Activated naive CD8-positive, alpha-beta T cell treated with anti-CD3 and anti-CD28 coated beads, Interleukin-2, amount 50 U/mL, for 24 hours (primary cell): ENCODE measurements at places on chromosomes 3 and 15.
A peak's percentile ranks its signal among the peaks of the same experiment; 100 is the strongest.

- peak; percentile 71 for DNase-seq
Observed at GRCh38 chr3:52240059-52240885, 1.3 kb upstream of the TWF2 start.

GRCh38 chr15:33926260-33926659 lies 42.0 kb upstream of the CHRM5 start:
- no peak for DNase-seq

GRCh38 chr3:127734754-127735473 lies 62.2 kb downstream of the ABTB1 start:
- no peak for DNase-seq

- DNase-seq: no peak
Observed at GRCh38 chr3:120170223-120170622, 76.0 kb upstream of the GSK3B start.

GRCh38 chr3:15102836-15103235 lies 3.9 kb upstream of the RBSN start:
- no peak for DNase-seq

DNA sequence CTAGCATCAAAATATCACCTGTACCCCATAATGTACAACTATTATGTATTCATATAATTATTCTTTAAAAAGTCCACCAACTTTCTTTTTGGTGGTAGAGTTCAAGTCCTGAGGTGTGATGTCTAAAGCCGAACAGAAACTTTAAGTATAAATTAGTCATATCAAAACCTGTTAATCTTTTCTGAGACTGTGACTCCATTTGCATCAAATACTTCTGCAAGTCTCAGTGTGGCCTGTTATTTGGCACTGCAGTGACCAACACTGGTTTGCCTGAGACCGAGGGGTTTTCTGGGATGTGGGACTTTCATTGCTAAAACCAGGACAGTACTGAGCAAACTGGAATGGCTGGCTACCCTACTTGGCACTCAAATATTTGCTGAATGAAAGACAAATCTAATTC lies 7.3 kb downstream of the NGLY1 start:
- DNase-seq: no peak

DNA sequence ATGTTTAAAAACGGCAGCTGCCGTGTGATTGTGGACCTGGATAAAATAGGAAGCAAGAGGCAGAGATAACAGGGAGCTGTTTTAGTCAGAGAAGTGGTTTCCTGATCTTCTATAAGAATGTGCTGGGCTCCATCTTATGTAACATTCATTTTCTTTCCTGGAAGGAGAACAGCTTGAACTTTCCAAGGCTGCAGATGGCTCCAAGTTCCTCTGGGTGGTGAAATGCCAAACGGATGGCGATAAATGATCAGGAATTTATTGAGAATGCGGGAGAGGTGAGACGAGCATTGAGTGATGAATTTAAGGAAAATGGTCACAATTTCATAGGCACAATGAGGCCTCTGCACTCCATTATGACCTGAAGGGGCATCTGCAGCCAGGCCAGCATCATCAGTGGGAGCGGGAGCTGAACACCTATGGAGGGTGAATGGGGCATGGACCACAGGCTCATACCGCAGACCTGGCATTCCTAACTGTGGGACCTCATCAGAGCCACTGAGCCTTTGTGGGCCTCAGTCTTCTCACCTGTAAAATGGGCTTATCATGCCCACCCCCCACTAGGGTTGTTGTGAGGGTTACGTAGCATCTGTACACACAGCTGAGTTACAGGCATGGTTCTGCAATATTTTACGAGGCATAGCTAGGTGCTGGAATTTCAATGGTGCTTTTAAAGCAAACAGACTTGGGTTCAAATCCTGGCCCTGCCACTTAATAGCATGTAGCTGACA lies 17.1 kb downstream of the MGLL start:
- DNase-seq: no peak

DNA sequence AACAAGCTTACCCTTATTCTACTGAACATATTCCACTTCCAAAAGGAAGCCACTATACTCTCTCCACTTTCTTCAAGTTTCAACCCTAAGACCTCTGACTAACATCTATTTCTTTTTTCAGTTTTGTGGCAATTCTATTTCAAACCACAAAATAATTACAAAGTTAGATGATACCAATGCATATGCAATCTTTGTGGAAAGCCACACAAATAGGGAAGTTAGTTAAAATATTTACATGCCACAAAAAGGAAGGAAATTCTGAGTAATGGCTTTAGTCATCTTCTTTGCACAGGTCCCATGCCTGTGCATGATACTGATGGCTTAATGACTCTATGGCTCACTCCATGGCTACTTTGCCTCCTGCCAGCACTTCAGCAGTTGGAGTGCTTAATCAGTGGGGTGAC lies 57.0 kb upstream of the MCTP2 start:
- peak; percentile 13 for DNase-seq

GRCh38 chr15:43845421-43845820 lies 18.6 kb downstream of the WDR76 start:
- no peak for DNase-seq

- DNase-seq: no peak
Observed at GRCh38 chr15:80106051-80106450, 46.6 kb downstream of the ZFAND6 start.

DNA sequence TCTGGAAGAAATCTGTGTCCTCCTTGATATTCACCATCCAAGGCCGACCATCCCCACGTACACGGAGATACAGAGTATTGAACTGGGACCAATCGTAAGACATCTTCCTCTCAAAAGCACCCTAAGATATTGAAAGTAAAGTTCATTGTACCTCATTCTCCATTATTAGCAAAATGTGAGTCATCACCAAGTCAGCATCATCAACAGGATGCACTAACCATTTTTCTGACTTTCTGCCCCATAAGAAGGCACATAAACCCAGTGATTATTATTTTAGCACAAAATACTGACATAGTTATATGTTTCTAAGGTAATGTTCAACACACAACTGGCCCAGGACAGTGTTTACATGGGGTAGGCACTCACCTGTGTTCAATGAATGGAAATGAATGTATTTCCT lies 7.4 kb downstream of the NDUFAF1 start:
- DNase-seq: no peak

DNA sequence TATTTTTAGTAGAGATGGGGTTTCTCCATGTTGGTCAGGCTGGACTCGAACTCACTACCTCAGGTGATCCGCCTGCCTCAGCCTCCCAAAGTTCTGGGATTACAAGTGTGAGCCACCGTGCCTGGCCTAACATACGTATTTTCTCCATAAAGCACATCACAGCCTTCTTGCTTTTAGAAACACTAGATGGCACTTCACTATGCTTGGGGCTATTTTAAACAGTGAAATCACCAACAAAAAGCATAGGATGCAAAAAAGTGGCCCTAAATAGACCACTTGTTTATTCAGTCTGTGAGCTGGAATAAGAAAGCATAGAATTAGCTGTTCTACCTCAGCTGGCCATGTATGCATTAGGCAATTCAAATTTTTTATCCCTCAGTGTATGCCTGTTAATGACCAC lies 46.0 kb downstream of the PRICKLE2 start:
- no peak for DNase-seq
